Esophagus muscularis mucosa (tissue), 4 donors: ENCODE measurements at places on chromosomes 5 and 9.
A peak's percentile ranks its signal among the peaks of the same experiment; 100 is the strongest.

- no peak overlapping the region for H3K27ac ChIP-seq
- no peak overlapping the region for H3K4me3 ChIP-seq
- no peaks in the 10 kb centered on the region for H3K27me3 ChIP-seq
- no peak for DNase-seq
- no peaks in the 10 kb centered on the region for H3K4me1 ChIP-seq
These were observed 188.7 kb upstream of the POU5F2 start for GRCh38 chr5:93930098-93930497.

GRCh38 chr9:122314165-122314564 lies 49.5 kb downstream of the MRRF start:
- no peak for DNase-seq
- no peak overlapping the region for H3K27ac ChIP-seq
- no peaks in the 10 kb centered on the region for H3K27me3 ChIP-seq
- peaks cover 23% of the 10 kb centered on the region for H3K4me1 ChIP-seq
- peaks cover 7% of the 10 kb centered on the region for H3K36me3 ChIP-seq

- no peaks in the 10 kb centered on the region for H3K27me3 ChIP-seq
- no peak overlapping the region for H3K4me3 ChIP-seq
- no peak overlapping the region for H3K27ac ChIP-seq
- H3K4me1 ChIP-seq = peaks cover 8% of the 10 kb centered on the region
- H3K36me3 ChIP-seq = no peaks in the 10 kb centered on the region
- no peak for DNase-seq
These were observed 47.9 kb downstream of the MFAP3 start for GRCh38 chr5:154086641-154087040.

GRCh38 chr9:137320555-137321384 lies 18.7 kb upstream of the NRARP start:
- no peak for DNase-seq
- H3K36me3 ChIP-seq = peaks cover 6% of the 10 kb centered on the region
- H3K27me3 ChIP-seq = peaks cover 14% of the 10 kb centered on the region
- no peak overlapping the region for H3K27ac ChIP-seq
- peaks cover 45% of the 10 kb centered on the region for H3K4me1 ChIP-seq
- no peak overlapping the region for H3K4me3 ChIP-seq

- no peak overlapping the region for H3K4me3 ChIP-seq
- H3K27me3 ChIP-seq = no peaks in the 10 kb centered on the region
- peaks cover 5% of the 10 kb centered on the region for H3K4me1 ChIP-seq
- no peak overlapping the region for H3K27ac ChIP-seq
These were observed 12.5 kb upstream of the SGCD start for GRCh38 chr5:156314416-156314815.

- H3K36me3 ChIP-seq = no peaks in the 10 kb centered on the region
- no peak for DNase-seq
- no peak overlapping the region for H3K4me3 ChIP-seq
- no peaks in the 10 kb centered on the region for H3K27me3 ChIP-seq
- no peaks in the 10 kb centered on the region for H3K4me1 ChIP-seq
These were observed 90.2 kb downstream of the TLE4 start for GRCh38 chr9:79661886-79662536.

- H3K36me3 ChIP-seq = no peaks in the 10 kb centered on the region
- peak; percentile 62 for DNase-seq
- H3K4me1 ChIP-seq = no peaks in the 10 kb centered on the region
- no peak overlapping the region for H3K4me3 ChIP-seq
These were observed 246.2 kb downstream of the MAN2A1 start for GRCh38 chr5:109935833-109936490.

DNA sequence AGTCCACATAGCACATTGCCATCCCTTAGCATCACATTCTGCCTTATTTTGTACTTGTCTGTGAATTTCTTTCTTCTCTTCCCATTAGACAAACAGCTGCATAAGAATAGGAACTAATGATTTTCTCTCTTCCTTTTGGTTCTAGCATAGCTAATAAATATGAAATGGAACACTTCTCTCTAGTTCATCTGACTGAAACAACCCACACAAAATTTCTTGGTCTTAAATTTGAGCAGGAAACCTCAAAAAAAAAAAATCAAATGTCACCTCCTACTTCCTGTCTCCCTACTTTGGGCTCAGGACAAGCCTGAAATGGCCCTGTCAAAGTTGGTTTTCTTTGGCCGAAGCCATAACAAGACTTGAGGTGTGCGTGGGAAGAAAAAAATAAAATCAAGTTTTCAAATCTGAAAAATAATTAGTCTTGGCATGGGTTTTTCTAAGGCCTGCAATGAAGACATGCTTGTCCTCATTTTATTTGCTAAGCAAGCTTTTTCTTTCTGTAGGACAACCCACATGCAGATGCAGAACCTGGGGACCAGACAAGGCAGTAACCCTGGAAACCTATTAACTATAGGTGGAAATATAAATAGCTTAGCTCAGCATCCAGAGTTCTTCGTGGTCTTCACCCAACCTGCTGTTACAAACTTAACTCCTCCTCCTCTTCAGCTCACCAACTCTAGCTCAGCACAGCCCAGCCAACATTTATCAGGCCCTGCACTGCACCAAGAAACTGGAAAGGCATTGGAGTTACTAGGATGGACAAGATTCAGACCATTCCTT lies 523.5 kb upstream of the KLF4 start:
- no peaks in the 10 kb centered on the region for H3K27me3 ChIP-seq
- no peaks in the 10 kb centered on the region for H3K36me3 ChIP-seq
- no peak overlapping the region for H3K27ac ChIP-seq
- no peaks in the 10 kb centered on the region for H3K4me1 ChIP-seq
- no peak overlapping the region for H3K4me3 ChIP-seq

DNA sequence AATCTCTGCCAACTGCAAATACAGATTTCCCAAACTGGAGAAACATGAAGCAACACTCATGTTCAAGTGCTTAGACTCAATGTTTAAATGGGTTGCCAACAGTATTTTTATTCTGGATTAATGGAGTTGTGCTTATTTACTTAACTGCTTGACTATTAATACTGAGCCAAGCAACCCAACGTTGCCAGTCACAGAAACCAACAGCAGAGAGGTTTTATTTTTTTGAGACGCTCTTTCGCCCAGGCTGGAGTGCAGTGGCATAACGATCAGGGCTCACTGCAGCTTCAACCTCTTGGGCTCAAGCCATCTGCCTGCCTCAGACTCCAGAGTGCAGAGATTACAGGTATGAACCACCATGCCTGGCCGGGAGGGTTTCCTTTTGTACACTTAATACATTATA lies 8.5 kb upstream of the TMEM268 start:
- H3K36me3 ChIP-seq = peaks cover 32% of the 10 kb centered on the region
- no peak overlapping the region for H3K4me3 ChIP-seq
- H3K27ac ChIP-seq = no peak overlapping the region
